ENCODE measurements at places on chromosomes 13 and 19.

DNA sequence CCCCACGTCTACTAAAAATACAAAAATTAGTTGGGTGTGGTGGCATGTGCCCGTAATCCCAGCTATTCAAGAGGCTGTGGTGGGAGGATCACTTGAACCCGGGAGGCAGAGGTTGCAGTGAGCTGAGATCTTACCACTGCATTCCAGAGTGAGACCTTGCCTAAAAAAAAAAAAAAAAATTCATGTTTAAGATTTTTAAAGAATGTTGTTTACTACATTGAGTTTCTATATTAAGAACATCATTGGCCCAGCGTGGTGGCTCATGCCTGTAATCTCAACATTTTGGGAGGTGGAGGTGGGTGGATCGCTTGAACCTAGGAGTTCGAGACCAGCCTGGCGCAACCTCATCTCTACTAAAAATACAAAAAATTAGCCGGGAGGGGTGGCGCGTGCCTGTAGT, 31.9 kb upstream of the FLT1 start:
- no peak for DNase-seq

DNA sequence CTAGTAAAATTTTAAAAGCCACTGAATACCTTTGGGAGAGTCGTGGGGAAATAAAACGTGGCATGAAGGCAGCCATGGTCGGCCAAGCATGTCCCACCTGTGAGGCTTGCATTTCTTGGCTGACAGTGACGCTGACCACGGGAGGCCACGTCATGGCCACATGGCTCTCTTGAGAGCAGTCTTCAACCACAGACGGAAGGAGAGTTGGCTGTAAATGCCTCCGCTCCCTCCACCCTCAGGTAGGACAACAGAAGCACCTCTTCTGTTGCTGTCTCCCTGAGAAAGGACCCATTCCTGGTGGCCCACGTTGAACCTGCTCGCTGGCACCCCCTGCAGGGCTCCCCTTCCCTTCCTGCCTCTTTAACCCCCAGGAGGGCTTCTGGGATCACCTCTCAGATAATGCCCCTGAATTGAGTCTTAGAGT, 10.6 kb upstream of the LRRC25 start:
- DNase-seq: no peak

DNA sequence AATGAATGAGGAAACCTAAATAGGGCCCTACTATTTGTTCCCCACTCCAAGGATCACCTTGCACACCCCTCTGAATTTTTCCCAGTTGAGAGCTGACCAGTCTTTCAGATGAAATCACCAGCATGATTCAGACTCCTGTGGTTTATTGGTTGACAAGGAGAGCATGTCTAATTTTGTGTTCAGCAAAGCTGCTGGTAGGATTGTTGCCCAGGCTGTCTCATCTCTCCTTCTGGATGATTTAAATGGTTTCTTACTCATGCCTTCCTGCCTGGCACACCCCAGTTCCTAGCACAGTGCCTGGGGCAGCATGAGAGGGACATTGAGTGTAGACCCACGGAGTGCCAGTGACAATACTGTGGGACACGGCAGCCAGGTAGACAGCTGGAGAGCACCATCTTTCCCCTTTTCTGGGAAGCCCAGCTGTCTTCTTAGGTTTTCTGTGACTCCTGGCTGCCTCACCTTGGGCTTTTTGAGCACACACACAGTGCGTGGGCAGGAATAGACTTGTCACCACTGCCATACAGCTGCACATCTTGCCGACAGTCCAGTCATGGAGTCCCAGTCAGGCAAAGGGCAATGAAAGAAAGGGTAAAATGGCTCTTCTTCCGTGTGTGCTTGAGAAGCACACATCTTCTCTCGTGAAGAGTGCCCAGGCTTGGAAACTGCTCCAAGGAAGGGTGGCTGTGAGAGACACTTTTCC, 12.3 kb downstream of the FGF9 start:
- no peak for DNase-seq

DNA sequence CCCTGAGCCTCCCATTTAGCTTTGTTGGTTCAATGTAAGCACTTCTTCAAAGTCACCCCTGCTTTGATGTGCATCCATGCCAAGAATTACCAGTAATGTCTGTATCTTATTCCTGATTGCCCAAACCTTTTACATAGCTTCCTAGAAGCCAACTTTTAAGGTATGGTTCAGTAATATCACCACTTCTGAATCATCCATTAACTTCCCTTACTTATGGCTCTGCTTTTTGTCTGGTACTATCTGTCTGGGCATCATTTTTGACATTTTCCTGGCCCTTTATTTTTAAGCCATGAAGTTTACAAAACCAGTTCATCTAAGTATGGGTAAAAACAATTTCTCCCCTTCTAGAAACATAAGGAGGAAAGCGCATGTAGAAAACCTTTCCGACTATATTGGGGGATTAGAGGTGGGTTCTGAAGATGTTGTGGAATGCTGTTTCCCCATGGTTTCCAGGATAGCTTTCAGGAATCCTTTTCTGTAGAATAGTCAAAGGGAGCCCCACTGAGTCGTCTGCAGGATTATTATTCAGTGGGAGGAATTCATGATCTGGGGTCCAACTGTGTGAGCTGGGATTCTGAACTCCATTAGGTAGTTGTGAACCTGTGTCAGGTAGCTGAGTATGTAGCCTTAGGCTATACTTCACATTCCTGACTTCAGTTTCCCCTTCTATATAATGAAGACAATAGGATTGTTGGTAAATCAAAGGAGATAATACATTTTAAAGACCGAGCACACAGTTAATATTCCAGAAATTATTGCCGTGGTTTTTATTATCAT, 163.8 kb downstream of the SUCLA2 start:
- DNase-seq: no peak

GRCh38 chr19:12607631-12608030, 3.0 kb downstream of the ZNF490 start:
- DNase-seq: no peak

- DNase-seq: no peak
These were observed 899.5 kb upstream of the SLC10A2 start for GRCh38 chr13:103965506-103966243.

DNA sequence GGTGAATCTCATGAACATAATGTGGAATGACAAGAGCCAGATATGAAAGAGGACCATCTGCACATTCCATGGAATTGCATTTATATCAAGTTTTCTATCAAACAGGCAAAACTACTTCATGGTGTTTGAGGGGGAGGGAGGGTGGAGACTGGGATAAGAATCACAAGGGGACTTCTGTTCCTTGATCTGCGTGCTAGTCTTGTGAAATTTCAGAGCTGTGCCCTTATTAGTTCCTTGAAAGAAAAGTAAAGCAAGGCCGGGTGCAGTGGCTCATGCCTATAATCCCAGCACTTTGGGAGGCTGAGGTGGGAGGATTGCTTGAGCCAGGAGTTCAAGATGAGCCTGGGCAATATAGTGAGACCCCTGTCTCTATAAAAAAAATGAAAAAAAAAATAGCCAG, 30.2 kb upstream of the CEBPG start:
- DNase-seq: no peak
